CD14-positive monocyte (primary cell): ENCODE measurements at places on chromosomes 2 and 18.
A peak's percentile ranks its signal among the peaks of the same experiment; 100 is the strongest.

DNA sequence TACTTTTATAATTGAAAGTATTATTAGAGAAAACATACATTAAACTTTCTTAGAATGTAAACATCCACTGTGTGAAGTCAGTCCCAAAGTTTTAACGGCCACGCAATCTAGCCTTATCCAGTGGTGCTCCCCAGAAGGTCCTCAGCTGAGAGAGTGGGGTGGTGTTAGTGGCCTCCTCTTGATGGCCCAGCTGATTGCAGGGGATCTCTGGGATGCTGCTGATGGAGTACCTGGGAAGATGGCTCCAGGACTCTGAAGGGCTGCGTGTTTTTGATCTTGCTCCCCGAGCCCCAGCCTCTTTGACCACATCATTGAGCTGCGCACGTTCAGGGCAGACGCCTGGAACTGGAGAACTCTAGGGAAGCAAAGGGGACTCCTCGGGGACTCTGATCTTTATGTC lies 181.4 kb downstream of the FAM210A start:
- peaks cover 18% of the 10 kb centered on the region for H3K4me1 ChIP-seq
- H3K27ac ChIP-seq: no peak overlapping the region
- H3K4me3 ChIP-seq: no peak overlapping the region
- peaks cover 3% of the 10 kb centered on the region for H3K36me3 ChIP-seq
- no peaks in the 10 kb centered on the region for H3K27me3 ChIP-seq

GRCh38 chr2:70305531-70305930 lies 3.7 kb upstream of the FAM136A start:
- no peaks in the 10 kb centered on the region for H3K36me3 ChIP-seq
- H3K4me1 ChIP-seq: peaks cover 8% of the 10 kb centered on the region
- H3K27ac ChIP-seq: no peak overlapping the region
- DNase-seq: no peak

DNA sequence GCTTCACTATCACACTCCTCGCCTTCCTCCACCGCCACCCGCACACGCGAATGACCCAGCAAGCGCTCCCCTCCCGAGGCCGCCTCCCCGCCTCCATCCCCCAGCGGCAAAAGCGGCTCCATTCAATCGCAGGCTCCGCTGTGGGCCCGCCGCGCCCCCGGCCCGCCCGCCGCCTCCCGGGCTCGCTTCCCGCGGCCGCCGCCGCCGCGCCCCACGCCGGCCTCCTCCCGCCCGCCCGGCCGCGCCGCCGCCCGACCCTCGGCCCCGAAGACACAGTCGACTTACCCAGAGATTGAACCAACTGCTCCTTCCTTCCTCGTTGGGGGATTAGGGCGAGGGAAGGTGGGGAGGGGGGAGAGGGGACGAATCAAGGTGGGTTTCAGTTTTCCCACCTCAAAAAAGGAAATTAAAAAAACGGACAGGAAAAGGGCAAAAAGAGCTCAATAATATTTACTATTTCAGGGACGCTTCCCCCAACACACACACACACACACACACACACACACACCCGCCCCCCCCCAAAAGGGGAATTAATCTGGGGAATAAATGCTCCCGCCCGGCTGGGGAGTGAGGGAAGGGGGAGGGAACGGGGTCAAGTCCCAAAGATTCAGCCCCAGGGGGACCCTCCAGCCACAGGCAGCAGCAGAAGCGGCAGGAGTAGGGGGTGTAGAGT lies 743 bp downstream of the XPO1 start:
- H3K4me1 ChIP-seq: peaks cover 32% of the 10 kb centered on the region
- H3K36me3 ChIP-seq: peaks cover 5% of the 10 kb centered on the region
- H3K4me3 ChIP-seq: peak overlapping the region; percentile 79
- H3K27me3 ChIP-seq: no peaks in the 10 kb centered on the region
- no peak for DNase-seq

DNA sequence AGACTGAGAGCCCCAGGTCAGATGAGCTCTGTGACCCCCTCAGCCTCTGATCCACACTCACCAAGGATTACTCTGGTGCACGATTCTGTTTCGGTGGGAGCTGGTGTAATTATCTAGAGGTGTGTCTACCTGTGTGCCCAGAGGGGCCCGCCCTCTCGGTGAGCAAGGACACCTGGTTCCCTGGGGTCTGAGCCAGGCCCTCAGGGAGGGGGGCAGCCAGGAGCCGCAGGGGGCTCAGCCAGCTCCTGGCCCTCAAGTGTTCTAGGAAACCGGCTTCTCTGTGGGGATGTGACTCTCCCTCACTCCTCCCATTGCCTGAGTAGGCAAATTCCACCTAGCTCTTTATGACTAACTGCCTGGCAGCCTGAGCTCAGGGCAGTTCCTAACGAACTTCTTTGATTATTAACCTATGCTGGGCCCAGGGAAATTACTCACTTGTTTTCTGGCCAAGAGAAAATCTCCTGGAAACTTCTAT lies 17.4 kb downstream of the AGAP1 start:
- H3K4me1 ChIP-seq: no peaks in the 10 kb centered on the region
- no peak overlapping the region for H3K27ac ChIP-seq
- H3K36me3 ChIP-seq: no peaks in the 10 kb centered on the region
- DNase-seq: no peak
- no peaks in the 10 kb centered on the region for H3K27me3 ChIP-seq

DNA sequence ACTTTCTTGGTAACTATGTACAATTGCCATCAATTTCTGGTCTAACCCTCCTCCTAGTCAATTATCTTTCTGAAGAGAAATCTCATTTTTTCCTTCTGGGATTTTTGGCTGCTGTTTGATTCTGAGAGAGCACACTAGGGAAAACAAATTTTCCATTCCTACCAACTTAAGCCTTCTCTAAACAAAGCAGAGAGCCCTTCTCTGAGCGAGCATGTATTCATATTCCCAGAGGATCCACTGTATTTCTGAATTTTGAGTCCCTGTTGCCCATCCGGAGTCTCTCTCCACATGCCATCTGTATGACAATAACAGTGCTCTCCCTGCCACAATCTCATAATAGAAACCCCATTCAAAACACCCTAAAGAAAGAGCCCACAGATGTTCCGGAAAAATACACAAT lies 78.5 kb downstream of the MAIP1 start:
- H3K27ac ChIP-seq: no peak overlapping the region
- no peaks in the 10 kb centered on the region for H3K4me1 ChIP-seq
- no peaks in the 10 kb centered on the region for H3K36me3 ChIP-seq
- H3K4me3 ChIP-seq: no peak overlapping the region
- no peaks in the 10 kb centered on the region for H3K27me3 ChIP-seq
- DNase-seq: no peak

GRCh38 chr2:11637546-11637945 lies 32.4 kb downstream of the NTSR2 start:
- H3K4me1 ChIP-seq: no peaks in the 10 kb centered on the region
- no peak for DNase-seq
- H3K36me3 ChIP-seq: no peaks in the 10 kb centered on the region
- H3K4me3 ChIP-seq: no peak overlapping the region

DNA sequence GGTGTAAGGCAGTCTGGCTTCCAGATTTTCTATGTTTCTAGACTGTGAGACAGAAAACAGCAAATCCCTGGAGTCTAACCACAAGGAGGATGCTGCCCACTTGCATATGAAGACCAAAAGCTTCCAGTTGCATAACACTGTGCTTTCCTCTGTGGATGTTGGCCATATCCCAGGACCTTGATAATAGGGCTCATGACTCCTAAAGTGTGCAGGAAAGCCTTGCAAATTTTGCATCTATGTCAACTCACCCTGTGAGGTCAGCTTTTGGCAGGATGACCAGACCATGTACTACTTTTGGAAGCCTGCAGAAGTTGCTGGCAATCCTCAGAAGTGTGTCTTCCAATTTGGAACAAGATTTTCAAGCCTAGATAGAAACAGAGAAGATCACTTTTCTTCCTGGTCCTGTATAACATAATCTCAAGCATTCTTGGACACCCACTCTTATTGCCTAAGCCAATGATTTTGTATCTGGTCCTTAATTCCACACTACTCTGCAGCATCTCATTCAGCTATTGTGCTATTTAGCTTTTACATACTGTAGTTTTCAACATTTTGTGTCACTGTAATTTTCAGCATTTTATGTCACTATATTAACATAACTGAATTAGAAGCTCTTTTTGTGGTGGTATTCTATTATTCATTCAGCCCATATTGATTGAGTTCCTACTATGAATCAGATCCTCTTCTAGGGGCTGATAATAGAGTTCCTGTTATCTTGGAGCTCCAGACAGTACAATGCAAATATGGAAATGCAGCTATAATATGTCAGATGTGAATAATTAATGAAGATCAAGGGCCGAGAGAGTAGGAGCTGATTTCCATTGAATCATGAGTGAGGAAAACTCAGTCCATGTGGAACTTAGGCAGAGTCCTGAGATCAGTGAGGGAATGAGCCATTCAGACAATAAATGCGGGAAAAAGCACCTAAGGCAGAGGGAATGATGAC lies 85.3 kb upstream of the RAB27B start:
- H3K36me3 ChIP-seq: no peaks in the 10 kb centered on the region
- H3K4me3 ChIP-seq: no peak overlapping the region
- H3K4me1 ChIP-seq: no peaks in the 10 kb centered on the region
- no peak overlapping the region for H3K27ac ChIP-seq
- DNase-seq: no peak

DNA sequence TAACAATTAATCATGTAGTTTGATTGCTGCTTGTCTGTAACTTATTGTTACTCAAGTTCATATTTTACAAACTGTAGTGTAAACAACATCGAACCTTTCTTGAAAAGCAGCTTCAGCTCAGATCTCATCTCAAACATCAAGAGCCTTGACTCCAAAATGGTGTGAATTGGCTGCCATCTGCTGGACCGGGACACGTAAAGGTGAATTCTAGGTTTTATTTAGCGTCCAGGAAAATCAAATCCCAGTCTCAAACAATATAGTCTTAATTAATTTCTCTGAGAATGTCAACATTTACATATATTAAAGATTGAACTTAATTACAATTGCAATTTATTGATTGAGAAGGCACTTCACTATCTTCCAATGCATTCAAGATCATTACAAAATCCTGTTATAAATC lies 453.0 kb downstream of the GALR1 start:
- H3K27ac ChIP-seq: no peak overlapping the region
- no peaks in the 10 kb centered on the region for H3K36me3 ChIP-seq
- H3K27me3 ChIP-seq: no peaks in the 10 kb centered on the region
- no peak for DNase-seq
- H3K4me3 ChIP-seq: no peak overlapping the region

- no peak overlapping the region for H3K4me3 ChIP-seq
- H3K36me3 ChIP-seq: no peaks in the 10 kb centered on the region
- no peaks in the 10 kb centered on the region for H3K4me1 ChIP-seq
- DNase-seq: no peak
These were observed 39.0 kb upstream of the BMPR2 start for GRCh38 chr2:202337151-202337550.

DNA sequence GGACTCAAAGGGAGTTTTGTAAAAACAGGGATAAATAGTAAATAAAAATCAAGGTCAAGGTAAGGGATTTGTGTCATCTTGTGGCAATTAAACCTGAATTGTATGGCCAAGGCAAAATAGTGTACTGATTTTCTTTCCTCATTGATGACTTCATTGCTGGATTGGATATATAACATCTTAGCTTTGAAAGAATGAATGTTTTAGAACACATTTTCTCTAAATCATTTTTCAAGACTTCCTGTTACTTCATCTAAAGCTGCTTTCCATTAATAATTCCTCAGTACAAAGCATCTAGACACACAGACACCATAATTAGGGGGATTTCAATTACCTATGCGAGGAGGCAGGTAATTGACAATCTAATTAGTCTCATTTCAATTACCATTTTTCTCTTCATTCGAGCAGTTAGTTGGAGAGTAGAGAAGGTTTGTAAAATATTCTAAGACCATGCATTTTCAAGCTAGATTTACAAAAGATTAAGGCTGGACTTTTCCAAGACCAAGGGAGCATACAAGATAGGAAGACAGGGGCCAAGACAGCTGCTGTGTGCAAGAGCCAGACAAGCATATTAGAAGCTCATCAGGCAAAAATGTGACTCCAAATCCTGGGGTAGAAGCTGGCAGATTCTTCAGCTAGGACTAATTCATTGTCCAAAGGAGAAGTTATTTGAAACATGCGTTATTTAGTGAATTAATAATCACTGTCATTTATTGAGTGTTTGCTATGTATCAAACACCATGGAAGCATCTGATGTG lies 253.6 kb downstream of the EPHA4 start:
- no peak for DNase-seq
- no peak overlapping the region for H3K27ac ChIP-seq
- H3K4me3 ChIP-seq: no peak overlapping the region
- H3K27me3 ChIP-seq: no peaks in the 10 kb centered on the region
- no peaks in the 10 kb centered on the region for H3K36me3 ChIP-seq

GRCh38 chr18:33826151-33826550 lies 248.1 kb downstream of the ASXL3 start:
- H3K4me1 ChIP-seq: no peaks in the 10 kb centered on the region
- DNase-seq: no peak
- no peaks in the 10 kb centered on the region for H3K27me3 ChIP-seq
- H3K27ac ChIP-seq: no peak overlapping the region
- H3K4me3 ChIP-seq: no peak overlapping the region

GRCh38 chr2:231523451-231524285 lies 6.6 kb downstream of the NMUR1 start:
- no peak overlapping the region for H3K4me3 ChIP-seq
- no peaks in the 10 kb centered on the region for H3K36me3 ChIP-seq
- peaks cover 27% of the 10 kb centered on the region for H3K27me3 ChIP-seq
- H3K27ac ChIP-seq: no peak overlapping the region

DNA sequence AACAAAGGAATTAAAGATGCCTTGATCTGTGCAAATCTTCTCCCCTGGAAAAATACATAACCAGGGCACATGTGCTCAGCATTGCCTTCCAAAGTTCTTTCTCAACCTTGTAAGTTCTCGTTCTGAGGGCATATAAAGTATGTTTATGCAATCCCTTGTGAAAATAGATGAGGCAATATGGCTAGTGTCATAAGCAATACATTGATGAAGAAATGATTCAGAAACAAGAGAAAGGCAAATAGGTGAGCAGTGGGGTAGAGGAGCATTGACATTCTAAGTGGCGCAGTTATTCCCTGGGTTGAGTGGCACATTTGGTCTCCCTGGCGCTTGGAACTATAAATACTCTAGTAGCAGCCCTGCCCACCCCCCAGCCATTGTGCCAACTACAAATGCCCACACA lies 57.4 kb upstream of the PGAP1 start:
- peak; percentile 72 for DNase-seq
- H3K4me1 ChIP-seq: peaks cover 59% of the 10 kb centered on the region
- peak overlapping the region; percentile 66 for H3K27ac ChIP-seq
- no peak overlapping the region for H3K4me3 ChIP-seq

DNA sequence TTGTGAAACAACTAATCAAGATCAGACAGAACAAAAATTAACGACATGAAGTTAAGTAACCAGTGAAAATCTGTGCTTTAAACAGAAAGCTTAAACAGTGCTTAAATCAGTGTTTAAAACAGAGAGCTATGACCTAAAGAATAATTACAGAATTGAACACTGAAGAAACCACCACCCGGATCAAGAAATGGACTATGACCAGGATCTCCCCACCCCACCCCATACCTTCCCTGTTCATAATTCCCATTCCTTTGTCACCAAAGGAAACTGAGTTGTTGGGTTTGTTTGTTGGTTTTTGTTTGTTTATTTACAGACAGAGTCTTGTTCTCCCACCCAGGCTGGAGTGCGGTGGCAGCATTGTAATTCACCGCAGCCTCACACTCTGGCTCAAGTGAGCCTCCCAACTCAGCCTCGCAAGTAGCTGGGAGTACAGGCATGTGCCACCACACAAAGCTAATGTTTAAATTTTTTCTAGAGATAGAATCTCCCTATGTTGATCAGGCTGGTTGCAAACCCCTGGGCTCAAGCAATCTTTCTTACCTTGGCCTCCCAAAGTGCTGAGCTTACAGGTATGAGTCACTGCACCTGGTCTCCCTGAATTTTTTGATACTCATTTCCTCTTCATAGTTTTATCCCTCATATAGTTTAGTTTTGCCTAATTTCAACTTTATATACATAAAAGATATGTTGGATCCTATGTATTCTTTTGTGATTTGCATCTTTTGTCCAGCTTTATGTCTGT lies 8.2 kb upstream of the ALPG start:
- H3K27ac ChIP-seq: no peak overlapping the region
- H3K4me1 ChIP-seq: no peaks in the 10 kb centered on the region
